T-helper 22 cell (primary cell): ENCODE measurements at places on chromosomes 6 and 20.

- DNase-seq, result no peak
These were observed 30.0 kb upstream of the PHACTR2 start for GRCh38 chr6:143647732-143648131.

DNA sequence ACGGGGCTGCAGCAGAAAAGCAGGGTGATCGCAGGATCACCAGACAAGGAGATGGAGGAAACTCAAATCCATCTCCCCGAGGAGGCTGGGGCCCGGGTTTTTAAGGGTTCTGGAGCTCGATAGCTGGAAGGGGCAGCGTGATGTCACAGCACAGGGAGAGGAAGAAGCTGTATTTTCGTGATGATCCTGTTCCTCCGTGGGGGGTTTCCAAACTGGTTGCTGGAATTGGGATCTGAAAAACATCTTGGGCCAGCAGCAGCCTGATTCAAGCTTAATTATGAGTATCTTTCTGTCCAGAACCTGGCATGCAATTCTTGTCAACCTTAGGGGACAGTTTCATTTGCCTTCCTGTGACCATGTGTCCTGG lies 4.1 kb downstream of the CST7 start:
- no peak for DNase-seq

DNA sequence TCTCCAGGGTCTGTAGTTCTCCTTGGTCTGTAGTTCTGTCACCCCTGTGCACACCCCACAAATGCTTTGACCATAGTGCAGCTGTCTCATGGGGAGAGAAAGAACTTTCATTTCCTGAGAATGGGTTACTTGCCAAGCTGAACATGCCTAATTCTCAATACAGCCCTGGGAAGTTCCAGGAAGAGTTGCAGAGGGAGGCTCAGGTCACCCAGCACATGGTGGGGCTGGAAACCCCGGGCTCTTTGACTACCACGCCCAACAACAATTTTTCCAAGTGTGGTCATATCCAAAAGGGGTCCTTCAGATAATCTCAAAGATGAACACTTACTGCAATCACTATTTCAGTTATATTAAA lies 2.2 kb upstream of the PTPRA start:
- no peak for DNase-seq

- DNase-seq, result no peak
These were observed 10.9 kb upstream of the GCM1 start for GRCh38 chr6:53159558-53159957.

GRCh38 chr20:45365444-45365970 lies 2.6 kb downstream of the SYS1 start:
- DNase-seq, result no peak

DNA sequence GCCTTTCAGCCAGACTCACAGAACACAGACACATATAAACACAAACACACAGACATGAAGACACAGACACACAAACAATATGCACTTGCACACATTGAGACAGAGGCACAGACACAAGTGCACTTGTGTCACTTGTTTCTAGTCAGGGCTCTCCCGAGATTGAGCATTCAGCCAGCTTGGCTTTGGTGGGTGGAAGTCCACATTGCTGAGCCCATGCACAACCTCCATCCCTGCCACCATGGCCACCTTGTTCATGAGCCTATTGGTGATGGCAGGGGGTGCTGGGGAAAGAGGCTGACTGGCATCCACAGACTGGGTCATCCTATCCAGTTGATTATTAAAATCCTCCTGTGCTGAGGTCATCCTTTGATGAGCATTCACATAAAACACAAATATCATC lies 11.5 kb upstream of the CST7 start:
- no peak for DNase-seq

- no peak for DNase-seq
These were observed 31.8 kb downstream of the PSMB9 start for GRCh38 chr6:32885698-32886286.

DNA sequence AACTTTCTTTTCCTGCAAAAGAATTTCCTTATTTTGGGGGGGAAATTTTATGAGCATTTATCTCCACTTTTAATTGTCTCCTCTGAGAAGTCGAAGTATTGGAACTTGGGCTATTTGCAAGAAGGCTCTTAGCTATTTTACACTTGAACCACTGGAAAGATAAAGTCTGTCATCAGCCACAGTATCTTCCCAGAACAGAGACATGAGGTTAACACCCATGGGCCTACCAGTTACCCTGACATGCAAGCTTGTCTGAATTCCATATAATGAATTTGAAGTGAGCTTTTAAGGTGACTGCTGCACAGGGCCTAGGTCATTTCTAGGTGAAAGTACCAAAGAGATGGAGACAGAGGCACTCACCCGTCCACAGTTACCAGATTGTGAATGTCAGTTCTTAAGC lies 193.1 kb downstream of the SIM1 start:
- DNase-seq, result no peak
